ENCODE measurements at places on chromosomes 7 and 10.

DNA sequence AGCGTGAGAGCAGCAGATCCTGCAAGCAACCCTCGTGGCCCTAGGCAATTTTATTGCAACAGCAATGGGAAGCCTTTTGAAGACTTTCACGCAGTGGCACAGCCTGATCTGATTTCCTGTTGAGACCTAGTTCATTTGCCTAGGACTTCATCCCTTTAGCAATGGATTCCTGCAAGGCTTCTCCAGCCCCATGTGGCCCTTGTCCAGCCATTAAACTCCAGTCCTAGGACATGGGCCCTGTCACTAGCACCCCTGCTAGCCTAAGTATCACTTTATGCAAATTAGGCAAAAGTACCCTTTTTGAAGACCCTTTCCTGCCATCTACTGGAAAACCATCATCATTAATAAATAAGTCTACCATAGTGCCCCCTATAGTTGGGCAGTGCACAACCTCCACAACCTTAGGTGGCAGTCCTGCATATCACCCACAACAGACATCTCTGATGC, 379.4 kb downstream of the GALNT17 start:
- no peak for DNase-seq

DNA sequence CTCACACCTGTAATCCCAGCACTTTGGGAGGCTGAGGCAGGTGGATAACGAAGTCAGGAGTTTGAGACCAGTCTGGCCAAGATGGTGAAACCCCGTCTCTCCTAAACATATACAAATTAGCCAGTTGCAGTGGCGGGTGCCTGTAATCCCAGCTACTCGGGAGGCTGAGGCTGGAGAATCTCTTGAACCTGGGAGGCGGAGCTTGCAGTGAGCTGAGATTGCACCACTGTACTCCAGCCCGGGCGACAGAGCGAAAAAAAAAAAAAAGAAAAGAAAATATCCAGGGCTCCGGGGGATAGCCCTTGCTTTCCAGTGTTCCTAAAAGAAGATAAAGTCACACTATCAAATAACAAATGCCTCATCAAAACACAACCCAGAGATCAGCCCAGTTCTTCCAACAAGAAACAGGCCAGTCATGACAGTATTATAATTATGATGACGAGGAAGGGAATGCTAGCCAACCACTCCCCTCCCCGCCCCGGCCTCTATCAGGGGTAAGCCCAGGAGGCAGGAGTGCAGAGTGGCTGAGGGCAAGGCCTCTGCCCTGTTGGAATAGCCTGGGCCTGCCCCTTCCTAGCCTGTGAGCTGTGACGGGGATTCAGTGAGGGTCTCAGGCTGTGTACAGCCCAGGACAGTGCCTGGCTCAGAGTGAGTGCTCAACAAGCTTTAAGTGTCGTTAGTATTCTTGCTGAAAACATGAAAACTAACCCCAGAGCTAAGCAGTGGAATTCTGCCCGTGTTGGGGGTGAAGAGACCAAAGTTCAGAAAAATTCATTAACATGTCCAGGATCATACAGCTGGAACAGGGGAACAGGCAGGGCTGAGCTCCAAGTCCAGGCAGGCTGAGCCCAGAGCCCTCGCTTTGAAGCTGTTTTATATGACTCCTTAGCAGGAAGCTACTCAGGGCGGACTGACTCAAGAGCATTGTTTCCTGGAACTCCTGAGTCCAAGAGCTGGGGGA, 54.3 kb downstream of the FAM241B start:
- no peak for DNase-seq

GRCh38 chr7:43105521-43106120, 6.8 kb upstream of the HECW1 start:
- DNase-seq = no peak

- DNase-seq = no peak
Measured at GRCh38 chr10:127996586-127996985, 89.7 kb downstream of the PTPRE start.

DNA sequence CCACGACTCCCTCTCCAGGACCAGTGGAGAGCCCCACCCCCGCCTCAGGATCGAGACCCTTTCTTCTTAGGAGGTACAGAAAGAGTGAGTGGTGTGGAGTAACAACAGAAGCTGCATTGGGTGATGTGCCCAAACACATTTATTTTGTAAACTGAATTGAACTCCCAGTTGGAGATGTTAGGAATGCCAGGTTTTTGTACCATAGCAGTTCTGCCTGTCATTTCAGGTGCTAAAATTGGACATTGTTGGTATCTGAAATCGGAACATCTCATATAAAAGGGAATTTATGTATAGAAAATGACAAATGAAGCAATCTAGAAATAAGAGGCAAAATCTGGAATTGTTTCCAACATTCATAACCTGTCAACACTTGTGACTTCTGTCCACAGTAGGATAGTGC, 74.7 kb downstream of the SHH start:
- DNase-seq = no peak

DNA sequence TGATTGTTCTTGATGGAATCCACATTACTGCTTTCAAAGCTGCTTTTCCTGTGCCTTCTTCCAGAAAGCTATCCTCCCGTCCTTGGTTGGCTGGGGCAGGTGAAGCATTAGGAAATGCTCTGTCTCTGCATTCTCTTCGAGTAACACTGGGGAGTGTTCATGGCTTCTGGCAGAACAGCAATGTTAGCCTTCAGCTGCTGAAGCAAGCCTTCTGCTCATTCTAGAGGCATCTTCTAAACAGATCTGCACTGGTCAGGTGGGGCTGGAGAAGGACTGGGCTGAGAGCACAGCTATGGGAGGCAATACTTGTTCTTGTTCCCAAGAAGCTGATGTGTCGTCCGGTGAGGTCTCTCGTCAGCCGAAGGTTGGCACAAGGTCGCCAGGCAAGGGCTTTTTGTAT, 80.6 kb downstream of the MGMT start:
- DNase-seq = no peak

- no peak for DNase-seq
Measured at GRCh38 chr10:26378861-26379294, 59.3 kb upstream of the APBB1IP start.

DNA sequence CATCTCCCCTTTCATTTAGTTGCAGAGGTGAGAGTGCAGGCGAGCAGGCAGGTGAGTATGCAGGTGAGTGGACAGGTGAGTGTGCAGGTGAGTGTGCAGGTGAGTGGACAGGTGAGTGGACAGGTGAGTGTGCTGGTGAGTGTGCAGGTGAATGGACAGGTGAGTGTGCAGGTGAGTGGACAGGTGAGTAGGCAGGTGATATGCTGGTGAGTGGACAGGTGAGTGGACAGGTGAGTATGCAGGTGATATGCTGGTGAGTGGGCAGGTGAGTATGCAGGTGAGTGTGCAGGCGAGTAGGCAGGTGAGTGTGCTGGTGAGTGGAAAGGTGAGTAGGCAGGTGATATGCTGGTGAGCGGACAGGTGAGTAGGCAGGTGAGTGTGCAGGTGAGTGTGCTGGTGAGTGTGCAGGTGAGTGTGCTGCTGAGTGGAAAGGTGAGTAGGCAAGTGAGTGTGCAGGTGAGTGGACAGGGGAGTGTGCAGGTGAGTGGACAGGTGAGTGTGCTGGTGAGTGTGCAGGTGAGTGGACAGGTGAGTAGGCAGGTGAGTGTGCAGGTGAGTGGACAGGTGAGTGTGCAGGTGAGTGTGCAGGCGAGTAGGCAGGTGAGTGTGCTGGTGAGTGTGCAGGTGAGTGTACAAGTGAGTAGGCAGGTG, 165.6 kb downstream of the ADARB2 start:
- no peak for DNase-seq

DNA sequence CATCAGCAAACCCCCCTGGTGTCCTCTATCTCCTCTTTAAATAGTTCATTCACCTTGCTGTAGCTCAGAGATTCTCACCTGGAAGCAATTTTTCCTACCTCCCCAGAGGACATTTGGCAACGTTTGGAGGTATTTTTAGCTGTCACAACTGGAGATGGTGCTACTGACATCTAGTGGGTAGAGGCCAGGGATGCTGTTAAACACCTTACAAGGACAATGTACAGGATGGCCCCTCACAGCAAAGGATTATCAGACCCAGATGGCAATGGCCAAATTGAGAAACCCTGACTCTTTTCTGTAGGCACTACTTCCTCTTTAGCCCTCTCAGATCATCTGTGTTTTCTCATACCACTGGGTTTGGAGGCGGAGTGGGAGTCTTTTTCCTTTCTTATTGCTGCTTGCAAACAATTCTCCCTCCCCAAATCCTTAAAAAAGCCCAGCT, 13.2 kb upstream of the TRA2A start:
- no peak for DNase-seq

GRCh38 chr10:71814922-71815411, 36.1 kb downstream of the PSAP start:
- DNase-seq = no peak

GRCh38 chr7:29565224-29565630, 1.6 kb downstream of the PRR15 start:
- DNase-seq = no peak

DNA sequence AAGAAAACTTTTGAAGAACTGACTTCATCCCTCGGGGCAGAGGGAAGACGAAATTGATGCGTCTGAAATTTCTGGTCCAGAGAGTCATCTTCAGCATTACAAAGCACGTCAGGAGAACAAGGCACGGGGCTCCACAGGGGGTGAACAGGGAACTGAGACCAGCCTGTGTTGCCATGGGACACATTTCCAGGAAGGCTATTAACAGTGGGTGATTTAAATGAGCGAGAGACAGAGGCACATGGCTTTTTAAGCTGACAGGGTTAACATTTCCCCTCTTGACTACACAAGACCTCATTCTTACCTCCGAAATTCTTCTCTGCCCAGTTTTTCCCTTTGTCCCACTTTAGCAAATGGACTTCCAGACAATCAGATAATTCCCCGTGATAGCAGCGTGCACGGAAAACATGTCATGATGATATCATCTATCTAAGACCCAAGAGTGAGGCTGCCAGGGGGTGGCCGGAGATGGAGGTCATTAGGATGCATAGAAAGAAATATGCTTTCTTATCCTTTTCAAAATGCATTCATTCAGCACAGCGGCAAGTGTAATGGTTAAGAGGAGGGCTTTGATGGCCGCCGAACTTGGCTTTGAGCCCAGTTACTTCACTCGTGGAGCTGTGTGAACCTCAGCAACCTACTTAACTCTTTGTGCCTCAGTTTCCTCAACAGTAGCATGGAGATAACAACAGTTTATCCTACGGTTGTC, 248.0 kb downstream of the PRPF18 start:
- DNase-seq = no peak

DNA sequence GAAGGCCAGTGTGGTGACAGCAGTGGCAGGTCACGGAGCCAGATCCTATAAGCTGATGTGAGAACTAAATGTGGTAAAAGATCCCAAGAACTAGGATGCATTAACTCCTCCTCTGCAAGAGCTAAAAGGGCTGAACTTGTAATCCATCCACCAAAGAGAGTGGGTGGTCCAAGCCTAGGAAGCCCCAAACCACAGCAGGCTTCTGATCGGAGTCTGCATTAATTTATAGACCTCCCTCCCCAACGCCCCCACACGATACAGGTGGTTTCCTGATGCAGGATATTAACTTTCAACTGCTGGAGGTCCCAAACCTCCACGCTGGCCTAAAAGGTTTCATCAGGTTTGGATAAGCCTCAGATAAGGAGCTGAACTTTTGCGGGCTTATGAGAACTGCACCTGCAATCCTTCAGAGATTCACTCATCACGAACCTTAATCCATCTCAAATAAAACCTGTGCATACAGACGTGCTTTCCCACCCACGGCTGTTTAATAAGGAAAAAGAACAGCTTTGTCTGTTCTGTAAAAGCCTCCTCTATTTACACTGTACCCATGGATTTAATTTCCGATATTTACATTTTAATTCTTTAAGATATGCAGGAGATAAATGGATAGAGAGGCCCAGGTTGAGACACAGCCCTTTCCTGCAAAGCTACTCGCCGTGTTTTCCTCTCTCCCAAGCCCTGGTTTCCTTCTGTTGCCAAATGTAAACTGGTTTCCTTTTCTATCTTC, 74.9 kb downstream of the GFRA1 start:
- no peak for DNase-seq

DNA sequence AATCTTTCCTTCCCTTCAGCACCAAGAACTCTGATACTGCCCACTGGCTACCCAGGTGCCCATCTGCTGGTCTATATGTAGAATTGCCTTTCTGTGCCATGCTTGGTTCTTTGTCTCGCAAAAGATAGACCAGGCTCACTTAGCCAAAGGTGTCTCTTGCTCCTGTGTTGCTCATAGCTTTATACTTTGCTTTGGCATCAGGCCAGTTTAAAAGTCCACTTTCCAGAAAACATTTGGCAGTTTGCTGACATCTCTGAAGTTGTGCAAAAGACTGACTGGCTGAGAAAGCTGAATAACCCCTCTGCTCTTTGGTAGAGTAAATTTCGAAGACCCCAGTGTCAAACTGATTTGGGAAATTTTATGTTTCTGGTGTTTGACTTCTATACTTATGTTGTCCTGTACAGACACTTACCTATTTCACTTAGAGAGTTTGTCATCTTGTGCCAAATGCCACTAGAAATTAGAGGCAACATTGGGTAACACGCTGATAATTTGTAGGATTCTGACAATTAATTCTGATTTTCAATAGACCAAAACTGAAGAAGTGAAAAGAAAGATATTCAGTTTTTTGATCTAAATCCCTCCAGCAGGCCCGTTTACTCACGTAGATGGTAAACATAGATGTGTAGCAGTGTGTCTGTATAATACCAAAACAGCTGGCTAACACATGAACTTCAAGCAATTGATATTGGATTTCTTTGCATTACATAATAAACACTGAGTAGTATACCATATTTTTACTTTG, 91.1 kb downstream of the CPED1 start:
- DNase-seq = no peak

GRCh38 chr10:131609176-131609575, 291.6 kb upstream of the PPP2R2D start:
- no peak for DNase-seq

GRCh38 chr7:6530626-6531491, 20.4 kb downstream of the GRID2IP start:
- no peak for DNase-seq

DNA sequence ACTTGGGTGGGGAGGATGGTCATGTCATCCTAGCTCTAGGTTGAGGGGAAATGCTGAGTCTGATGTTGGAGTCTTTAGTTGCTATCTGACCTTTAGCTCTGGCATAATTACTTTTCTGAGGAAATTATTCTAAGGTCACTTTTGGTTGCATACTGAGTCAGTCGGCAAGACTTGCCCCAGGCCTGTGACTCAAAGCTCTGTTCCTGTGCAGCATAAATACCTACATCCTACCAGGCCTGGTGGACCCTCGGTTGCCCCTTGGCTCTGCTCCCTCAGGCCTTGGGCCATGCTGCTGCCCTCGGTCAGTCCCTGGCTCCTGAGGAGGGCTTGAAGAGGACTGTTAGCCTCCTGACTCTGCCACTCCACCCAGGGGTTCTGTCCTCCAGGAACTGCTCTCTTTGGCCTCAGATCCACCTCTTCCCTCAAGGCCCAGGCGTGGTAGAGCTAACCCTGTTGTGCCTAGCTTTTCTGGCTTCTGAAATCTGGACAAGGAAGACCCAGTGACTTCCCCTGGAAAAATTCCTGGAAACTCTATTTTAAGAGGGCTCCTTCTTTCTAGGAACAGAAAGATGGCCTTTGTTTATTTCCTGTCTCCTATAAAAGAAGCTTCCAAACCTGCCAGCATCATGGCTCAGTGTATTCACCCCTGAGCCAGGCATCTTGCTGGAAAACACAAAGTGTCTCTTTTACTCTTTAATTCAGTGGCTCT, 71.2 kb downstream of the TMEM178B start:
- no peak for DNase-seq

Measured in NCI-H1436 treated with DMSO at 0.1 percent for 48 hours (cell line).